ENCODE measurements at places on chromosomes 12 and 14.

DNA sequence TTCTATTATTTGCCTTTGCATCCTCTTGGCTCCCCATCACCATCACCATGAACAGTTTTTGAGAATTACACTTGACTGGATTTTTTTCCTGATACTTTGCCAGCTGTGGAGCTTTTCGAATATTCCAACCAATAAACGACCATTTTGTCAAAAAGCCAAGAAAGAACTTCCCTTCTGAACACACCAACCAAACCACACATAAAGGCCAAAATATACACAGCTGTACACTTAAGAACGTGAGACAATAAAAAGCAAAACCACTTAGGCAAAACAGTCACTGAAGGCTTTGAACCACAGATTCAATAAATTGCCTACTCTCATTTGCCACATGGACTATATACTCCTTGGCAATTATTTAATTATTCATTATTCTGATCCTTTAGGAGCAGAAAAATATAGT lies 1.1 kb downstream of the C14orf93 start:
- no peak for DNase-seq

GRCh38 chr12:49674318-49674981 lies 32.8 kb downstream of the FMNL3 start:
- no peak for DNase-seq

GRCh38 chr14:88998027-88998426 lies 173.6 kb downstream of the TTC8 start:
- no peak for DNase-seq

GRCh38 chr12:6178981-6179761 lies 21.0 kb upstream of the CD9 start:
- no peak for DNase-seq

- no peak for DNase-seq
Measured at GRCh38 chr14:76203086-76204001, 51.6 kb downstream of the GPATCH2L start.

GRCh38 chr12:130053651-130054069 lies 108.6 kb upstream of the FZD10 start:
- no peak for DNase-seq

- DNase-seq: no peak
Measured at GRCh38 chr12:31020385-31021166, 53.1 kb upstream of the DDX11 start.

DNA sequence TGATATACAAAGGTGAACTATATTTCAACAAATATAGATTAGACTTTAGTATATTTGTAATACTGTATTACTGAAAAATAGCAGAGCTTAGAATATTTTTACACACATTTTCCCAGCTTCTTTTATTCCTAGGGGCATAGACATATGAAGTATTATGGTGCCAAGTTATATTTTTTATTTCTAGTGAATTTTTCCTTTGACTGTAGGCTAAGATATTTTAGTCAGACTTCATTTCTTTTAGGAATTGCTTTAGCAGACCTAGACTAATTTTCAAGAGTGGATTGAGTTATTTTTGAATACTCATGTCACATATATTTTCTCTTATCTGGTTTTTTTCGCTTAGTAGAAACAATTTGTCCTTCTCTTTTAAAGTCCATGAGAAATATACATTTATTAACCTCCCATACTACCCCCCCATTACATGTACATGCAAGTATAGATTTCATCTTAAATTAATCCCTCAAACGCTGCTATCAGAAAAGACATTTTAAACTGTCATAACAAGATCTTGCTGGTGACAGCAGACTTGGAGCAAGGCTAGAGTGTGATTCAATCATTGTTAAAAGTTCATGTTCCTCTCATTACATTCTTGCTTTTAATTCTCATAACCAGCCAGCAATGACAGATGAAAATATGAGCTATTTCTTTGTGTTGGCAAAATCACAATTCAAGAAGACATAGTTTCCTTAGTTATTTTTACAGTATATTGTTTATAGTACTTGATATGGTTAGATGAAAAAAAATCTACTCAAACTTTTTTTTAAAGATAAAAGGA lies 456.1 kb downstream of the AEBP2 start:
- DNase-seq: no peak

DNA sequence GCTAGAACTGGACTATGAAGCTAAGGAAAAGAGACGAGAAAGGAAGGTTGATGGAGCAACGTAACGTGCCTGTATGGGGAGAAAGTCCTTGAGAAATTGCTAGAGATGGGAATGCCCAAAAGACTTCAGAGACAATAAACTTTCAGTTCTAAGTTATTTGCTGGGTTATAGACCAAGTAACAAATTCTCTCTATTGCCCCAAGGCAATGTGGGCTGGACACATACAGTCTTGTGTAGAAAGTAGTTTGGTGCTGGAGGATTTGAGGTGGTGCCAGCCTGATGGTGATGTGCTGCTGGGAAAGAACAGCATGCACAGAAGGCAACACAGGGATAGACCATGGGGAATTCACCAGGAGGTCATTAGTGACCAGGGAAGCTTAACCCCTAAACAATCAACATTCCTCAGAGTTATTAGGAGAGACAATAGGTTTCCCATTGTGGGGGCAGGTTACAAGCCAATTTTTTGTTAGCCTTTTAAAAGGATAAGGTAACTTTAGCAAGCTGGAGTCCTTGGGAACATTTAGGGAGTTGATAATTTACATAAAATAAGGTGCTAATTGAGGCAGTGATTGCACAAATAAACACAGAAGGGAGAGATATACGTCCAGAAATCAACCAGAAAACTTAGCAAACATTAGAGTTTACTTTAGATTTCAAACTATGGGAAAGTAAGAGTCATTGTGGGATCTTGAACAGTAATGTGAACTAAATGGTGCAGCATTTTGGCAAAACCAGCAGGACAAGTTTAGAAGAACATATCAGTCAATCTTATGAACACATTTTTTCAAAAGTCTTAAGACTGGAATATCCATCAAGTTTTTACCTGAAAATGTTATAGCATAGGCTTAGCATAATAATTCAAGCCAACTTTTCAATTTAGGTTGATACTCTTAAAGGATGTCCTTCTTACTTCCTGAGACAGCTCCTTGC lies 61.4 kb downstream of the LMNTD1 start:
- no peak for DNase-seq

DNA sequence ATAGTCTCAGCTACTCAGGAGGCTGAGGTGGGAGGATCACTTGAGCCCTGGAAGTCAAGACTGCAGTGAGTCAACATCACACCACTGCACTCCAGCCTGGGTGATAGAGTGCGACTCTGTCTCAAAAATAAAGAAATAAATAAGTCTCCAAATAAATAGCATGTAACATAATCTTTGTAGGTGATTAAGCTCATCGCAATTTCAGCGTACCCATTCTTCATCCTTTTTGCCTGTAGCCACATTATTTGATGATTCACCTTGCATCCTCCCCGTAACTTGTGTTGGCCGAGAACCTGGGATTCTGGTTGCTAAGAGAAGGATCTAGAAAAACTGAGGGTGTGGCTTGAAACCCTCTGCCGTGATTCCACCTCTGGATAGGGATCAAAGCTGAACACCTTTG lies 115.1 kb downstream of the GALC start:
- no peak for DNase-seq

DNA sequence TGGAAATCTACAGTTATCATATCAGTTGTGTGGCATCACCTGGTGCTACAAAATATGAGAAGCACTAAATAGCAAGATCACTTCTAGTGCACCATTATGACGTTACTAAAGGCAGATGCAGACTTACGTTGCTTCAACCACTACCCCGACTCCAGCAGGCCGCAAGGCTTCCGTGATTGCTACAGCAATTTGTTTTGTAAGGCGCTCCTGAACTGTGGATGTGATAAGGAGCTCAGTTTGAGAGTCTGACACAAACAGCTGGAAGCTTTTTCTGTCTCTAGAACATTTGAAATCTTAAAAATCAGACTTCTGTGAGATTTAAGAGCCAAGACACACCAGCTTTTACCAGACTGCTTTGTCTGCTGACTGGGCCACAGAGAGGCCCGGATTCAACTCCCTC lies 57.0 kb downstream of the GCH1 start:
- DNase-seq: no peak

DNA sequence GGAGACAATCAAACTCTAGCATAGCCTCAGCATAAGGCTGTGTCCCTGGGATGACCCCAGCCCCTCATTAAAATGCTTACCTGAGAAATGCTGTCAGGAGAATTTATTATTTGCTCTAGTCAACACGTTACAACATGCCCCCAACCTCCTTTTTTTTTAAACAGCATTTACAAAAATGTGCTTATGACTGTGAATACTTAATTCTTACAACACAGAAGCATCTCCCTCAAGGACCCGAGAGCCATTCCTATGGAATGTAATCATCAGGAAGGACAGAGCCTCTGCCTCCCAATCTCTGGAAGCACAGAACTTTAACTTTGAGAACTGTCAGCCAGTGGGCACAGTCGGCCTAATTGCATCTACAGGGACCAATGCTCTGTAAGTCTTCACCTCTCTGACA lies 136.6 kb upstream of the OVCH1 start:
- no peak for DNase-seq

DNA sequence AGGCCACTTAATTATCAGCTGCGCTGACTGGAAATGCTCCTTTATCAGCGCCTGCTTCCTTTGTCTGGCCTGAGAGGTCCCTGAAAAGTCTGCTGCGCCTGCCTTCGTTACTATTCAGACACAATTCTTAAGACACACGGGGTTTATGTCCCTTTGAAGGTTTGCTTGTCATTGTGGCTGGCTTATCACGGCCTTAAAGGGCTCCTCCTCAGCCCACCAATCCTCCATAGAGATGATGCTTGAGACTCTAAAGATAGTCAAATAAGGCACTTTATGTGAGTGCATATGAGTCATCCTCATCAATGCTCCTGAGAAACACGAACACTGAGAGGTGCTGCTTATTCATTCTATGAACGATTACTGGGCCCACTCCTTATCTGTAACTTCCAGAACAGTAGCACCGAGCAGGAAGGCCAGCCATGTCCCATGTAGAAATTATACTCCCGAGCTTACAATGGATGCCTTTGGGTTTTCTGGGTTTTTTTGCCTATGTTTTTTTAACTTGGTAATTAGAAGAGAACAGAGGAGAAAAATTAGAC lies 1268.2 kb upstream of the TMEM132C start:
- DNase-seq: no peak

GRCh38 chr12:32116897-32117296 lies 10.2 kb downstream of the BICD1 start:
- DNase-seq: no peak

GRCh38 chr12:116792403-116792802 lies 54.3 kb downstream of the RNFT2 start:
- no peak for DNase-seq

- no peak for DNase-seq
Measured at GRCh38 chr14:71362920-71363584, 455.8 kb downstream of the PCNX1 start.

- no peak for DNase-seq
Measured at GRCh38 chr14:69675877-69676416, 64.6 kb downstream of the SUSD6 start.

GRCh38 chr12:120376416-120376815 lies 7.5 kb upstream of the MSI1 start:
- DNase-seq: no peak

- no peak for DNase-seq
Measured at GRCh38 chr12:58915634-58916033, 4.7 kb downstream of the LRIG3 start.

- no peak for DNase-seq
Measured at GRCh38 chr12:118467641-118468305, 91.4 kb downstream of the SUDS3 start.

DNA sequence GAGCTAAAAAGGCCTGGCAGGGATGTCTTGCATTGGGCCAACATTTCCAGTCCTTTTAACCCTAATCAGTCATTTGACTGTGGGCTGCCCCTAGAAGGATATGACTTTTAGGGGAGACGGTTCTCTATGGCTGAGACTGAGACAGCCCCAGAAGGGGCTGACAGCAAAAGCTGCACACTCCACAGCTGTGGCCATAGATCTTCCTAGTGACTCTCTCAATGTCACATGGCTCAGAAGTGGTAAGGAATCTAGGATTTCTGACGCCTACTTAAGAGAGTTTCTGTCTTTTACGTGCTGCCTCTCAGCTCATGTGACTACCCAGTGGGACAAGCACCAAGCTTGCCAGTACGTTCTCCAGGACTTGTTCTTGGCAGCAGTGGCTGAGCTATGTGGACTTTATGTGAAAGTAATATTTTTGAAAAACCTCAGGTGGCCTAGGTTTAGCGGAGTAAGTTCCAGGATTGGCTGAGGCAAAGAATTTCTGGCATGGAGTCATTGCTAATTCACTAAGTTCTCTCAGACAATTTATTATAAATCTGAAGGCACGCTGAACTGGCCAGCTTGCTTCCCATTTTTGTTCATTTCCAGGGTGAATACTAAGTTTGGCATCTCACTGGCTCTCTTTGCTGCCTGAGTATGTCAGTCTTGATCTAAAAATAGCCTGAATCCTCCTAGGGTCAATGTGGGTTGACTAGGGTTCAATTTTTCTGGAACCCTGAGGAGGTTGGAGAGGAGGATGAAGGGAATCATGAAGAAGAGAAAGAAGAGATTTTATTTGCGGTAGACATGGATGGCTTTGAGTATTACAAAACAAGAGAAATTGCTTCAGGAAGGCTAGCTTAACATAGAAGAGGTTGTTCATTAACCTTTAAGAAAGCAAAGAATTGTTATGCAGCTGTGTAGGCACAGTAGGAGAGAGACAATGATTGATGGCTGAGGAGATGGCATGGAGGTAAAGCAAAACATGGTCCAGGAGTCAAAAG lies 271.8 kb downstream of the AEBP2 start:
- no peak for DNase-seq

- DNase-seq: no peak
Measured at GRCh38 chr12:38736821-38737220, 168.6 kb downstream of the CPNE8 start.

- no peak for DNase-seq
Measured at GRCh38 chr12:97751704-97752103, 289.1 kb downstream of the RMST start.

DNA sequence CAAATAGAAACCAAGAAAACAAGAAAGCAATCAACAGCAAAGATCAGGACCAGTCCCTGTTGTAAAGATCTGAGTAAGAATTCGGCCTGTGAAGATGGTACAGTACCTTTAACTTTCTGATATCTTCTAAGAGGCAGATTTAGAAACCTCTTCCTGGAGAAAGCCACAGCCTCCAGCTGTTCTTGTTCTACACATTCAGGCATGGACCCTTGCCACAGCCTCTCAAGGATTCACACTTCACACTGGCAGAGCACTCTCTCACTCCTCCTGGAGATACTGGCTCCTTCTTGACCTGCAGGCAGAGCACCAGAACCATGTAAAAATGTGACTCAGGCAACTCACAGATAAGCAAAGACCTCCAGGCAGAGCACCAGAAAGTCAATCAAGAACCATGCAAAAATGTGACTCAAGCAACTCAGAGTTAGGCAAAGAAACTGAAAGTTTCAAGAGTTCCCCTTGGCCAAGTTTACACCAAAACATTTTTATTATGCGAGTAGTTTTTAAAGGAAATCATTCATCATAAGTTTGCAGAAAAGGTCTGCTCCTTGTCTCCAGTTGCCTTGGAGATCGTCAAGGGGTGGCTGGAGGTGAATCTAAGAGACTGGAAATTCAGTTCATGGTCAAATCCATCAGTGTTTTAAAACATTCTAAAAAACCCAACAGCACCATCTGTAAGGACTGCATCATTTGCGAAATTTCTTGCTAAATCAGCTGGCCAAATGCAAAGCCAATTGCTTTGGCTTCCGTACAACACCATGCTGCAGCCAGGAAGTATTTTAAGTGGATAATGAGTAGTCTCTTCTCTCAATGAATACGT lies 119.3 kb upstream of the MDM1 start:
- no peak for DNase-seq
